ENCODE measurements at places on chromosomes 7 and 10.

DNA sequence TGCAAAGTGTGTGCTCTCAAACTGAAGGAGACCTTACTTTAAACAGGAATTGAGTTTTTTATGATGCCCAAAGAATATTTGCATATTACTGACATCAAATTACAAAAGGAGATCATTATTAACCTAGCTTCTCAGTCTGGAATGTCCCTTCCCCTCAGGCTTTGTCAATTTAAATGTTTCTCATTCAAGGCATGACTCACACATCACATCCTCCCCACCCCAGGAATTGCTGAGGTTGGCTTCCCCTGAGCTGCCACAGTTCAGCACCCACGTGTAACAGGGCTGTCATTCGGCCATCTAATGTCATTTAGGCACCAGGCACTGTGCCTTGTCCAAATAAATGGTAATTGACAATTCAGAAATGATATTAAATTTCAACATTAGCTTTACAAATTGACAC lies 305.9 kb upstream of the MGMT start:
- DNase-seq: no peak

DNA sequence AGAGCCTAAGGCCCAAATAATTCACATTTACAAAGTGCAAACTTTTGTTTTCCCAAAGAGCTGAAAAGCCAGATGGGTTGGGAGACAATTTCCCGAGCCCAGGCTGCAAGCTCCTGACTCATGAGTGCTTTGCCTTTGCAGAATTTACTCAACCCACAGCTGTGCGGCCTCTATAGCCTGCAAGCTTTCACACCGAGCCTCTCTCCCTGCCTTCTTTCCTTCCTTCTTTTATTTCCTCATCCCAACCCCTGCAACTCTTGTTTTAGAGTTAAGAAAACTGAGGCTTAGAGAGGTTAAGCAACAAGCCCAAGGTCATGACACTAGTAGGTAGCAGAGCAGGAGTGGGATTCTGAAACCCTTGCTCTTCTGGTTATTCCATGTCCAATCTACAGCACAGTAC lies 203.0 kb upstream of the GPR26 start:
- no peak for DNase-seq

- DNase-seq: no peak
These were observed 252.6 kb upstream of the ANKRD30A start for GRCh38 chr10:36872702-36873393.

GRCh38 chr10:21464134-21464533 lies 61.3 kb downstream of the SKIDA1 start:
- DNase-seq: no peak

DNA sequence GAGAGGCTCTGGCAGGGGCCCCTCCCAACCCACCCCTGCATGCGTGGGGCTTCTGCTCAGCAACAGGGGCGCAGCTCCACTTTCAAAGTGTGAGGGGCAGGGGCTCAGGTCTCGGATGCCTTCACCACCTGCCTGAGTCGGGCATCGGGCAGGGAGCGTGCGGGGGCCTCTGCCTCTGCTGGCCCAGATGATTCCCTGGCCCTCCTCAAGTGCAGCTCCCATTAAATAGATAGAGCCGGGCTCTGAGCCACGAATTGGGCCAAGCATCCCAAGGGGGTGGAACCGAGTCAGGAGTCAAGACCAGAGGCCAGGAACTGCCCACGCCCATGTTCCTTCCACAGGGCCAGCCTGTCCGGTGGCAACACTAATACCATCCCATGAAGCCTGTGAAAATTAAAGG lies 108.9 kb upstream of the FAM20C start:
- no peak for DNase-seq

GRCh38 chr7:28619256-28619655 lies 206.9 kb downstream of the CREB5 start:
- DNase-seq: no peak

- peak; percentile 55 for DNase-seq
These were observed 1.8 kb upstream of the PDGFA start for GRCh38 chr7:521221-522070.

GRCh38 chr10:51224671-51225161 lies 150.4 kb downstream of the PRKG1 start:
- no peak for DNase-seq

DNA sequence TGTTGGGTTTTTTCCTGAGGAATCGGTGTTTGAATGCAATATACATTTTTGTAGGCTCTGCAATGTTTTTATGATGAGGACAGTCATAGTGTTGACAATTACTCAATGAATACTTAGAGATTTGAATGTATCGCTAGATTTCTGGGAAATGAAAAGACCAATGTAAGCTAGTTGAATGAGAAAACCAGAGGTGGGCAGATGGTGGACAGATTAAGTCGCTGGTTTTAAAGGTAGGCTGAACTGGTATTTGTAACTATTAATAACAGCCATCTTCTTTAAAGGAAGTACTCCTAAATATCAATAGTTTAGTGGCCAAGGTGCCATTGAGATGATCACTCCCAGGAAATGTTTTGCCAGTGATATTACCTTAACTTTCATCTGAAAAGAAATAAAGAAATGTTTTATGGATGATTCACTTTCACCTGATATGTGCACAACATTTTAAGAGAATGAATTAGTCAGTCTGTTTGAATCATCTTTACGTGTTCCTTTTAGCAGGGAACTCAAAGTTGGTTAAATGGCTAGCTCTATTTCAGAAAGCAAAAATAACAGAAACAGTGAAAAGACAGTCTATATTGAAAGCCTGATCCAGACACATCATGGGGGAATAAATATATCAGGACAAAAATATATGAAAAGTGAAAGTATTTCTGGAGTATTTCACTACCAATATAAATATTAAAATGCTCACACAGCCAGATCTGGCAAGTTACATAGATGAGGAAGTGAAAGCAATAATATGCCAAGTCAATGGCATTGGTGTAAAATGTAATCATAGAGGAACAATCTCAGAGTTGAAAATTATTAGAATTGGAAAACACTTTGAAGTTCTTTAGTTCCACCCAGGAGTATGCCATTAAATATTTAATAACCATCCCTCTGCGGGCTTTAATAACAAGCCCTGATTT lies 20.7 kb downstream of the MET start:
- DNase-seq: no peak

DNA sequence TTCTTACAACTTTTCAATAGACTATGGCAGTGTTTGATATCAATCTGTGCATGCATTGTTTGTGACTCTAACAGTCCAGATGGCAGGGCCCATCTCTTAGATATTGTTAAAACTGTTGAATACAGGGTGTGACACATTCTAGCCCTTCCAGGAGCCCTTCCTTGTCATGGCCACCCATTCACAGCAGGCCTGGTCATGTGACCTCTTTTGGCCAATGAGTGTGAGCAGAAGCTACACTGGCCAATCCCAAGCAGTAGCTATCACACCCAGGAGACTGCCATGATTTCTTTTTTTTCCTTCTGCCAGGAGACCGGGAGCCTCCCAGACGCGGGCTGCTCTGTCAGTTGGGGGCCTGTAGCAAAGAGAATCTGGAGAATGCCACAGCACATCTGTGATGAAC lies 655.4 kb upstream of the MKI67 start:
- DNase-seq: no peak

DNA sequence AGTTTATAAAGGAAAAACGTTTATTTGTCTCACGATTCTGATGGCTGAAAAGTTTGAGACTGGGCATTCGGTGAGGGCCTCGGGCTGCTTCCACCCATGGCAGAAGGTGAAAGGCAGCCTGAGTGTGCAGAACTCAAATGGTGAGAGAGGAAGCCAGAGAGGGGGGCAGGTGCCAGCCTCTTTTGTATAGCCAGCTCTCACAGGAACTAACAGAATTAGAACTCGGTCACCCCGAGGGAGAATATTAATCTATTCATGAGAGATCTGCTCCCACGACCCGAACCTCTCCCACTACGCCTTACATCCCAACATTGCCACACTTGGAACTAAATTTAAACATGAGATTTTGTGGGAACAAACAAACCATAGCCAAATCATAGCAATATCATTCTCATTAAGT lies 112.6 kb downstream of the ZPBP start:
- DNase-seq: no peak

- no peak for DNase-seq
These were observed 33.9 kb upstream of the EEPD1 start for GRCh38 chr7:36119005-36119706.

- no peak for DNase-seq
These were observed 29.3 kb downstream of the CXCL12 start for GRCh38 chr10:44355630-44356029.

DNA sequence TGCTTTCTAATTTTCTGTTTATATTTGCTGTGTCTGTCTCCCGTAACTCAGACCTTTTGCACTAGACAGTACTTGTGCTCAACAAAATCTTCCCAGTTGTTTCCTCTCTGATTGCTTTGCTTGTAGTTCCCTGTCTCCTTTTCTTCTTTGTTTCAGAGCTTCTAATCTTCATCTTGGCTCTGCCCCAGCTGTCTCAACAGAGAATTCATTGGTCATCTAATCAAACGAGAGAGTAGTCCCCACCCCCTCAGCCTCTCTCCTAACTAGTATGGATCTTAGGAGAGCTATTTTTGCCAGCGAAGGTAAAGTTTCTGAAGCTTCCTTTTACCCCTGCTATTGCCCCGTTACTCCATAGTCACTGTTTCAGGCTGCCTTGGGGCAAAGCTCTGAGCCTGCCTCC lies 32.8 kb downstream of the SLC26A4 start:
- no peak for DNase-seq

GRCh38 chr7:10802011-10802410 lies 171.7 kb upstream of the PHF14 start:
- DNase-seq: no peak

- no peak for DNase-seq
These were observed 1.1 kb downstream of the ITGA8 start for GRCh38 chr10:15718694-15719048.

GRCh38 chr10:636769-637168 lies 52.7 kb downstream of the DIP2C start:
- no peak for DNase-seq

GRCh38 chr7:6179620-6180343 lies 92.6 kb downstream of the CYTH3 start:
- no peak for DNase-seq

Measured in A549 (cell line).